Vein endothelial cell (primary cell): ENCODE measurements at places on chromosomes 6 and 20. TPM values are rescaled to one million over a fixed set of nuclear protein-coding genes. Genes with fewer than 3 reads are reported as not detected.

CST11 gene
- not detected in 2 replicates for total RNA-seq

SLC22A3 gene
- not detected in 2 replicates for total RNA-seq

SLPI gene
- not detected in 2 replicates for total RNA-seq

GRM4 gene
- not detected in 2 replicates for total RNA-seq

HLA-DOA gene
- not detected in 2 replicates for total RNA-seq

DEFB124 gene
- not detected in 2 replicates for total RNA-seq
